Naive thymus-derived CD4-positive, alpha-beta T cell (primary cell): ENCODE measurements at places on chromosomes 2 and 18. TPM values are rescaled to one million over a fixed set of nuclear protein-coding genes. Genes with fewer than 3 reads are reported as not detected.

The ARPC2 gene
- total RNA-seq = 330 TPM

DNA sequence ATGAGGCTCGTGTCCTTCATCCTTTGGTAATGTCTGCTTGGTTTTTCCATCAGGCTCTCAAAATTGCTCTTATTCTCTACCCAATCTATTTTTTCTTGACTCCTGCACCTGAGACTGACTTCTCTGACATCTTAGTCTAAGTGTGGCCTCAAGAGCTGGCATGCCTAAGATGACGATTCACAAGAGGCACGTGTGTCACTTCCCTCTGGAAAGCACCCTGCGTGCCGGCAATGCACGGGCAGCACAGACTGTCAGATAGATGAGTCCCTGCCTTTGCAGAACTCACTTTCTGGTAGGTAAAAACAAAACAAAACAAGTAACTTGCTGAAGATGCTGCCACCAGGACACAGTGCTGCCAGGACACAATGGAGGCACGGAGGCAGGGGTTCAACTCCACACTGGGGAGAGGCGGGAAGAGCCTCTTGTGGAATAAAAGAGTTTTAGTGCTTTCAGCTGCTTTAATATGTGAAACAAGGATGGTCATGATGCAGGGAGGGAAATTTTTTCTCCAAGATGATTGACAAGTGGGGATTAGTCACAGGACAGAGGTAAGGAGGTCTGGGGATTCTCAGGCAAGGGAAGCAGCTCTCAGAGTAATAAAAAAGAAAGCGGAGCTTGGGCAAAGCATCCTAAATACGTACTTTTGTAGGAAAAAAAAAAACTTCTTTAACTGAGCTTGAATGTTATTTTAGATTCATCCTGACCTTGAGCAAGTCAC is 27.3 kb downstream of the CYB5A start:
- no peak for DNase-seq

DNA sequence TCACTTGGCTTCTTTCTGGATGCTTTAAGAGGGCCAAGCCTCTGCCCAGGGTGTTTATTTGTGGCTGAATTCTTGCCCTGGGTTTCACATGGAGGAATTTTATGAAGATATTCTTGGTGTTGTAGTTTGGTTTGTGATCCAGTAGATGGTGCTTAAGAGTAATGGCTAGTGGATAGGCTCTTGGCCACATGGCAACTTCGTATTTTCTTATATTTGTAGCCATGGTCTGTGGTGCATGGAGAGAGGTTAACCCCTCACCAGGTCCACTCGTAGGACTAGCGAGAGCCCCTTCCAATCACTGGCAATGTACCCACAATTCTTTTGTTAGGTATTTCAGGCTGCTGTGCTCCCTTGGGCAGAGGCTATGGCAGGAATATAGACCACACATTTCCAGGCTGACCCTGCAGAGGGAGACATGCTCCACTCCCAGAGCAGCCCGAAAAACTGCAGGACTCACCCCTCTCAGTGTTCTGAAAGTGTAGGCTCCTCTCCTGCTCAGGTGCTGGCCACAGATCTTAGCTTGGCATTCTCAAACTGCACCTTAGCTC is 582.1 kb upstream of the SETBP1 start:
- DNase-seq = no peak

- DNase-seq = no peak
Measured at GRCh38 chr2:45237850-45238542, 228.7 kb upstream of the SIX2 start.

The MGAT4A gene
- total RNA-seq = 118 and 125 TPM in 2 replicates

DNA sequence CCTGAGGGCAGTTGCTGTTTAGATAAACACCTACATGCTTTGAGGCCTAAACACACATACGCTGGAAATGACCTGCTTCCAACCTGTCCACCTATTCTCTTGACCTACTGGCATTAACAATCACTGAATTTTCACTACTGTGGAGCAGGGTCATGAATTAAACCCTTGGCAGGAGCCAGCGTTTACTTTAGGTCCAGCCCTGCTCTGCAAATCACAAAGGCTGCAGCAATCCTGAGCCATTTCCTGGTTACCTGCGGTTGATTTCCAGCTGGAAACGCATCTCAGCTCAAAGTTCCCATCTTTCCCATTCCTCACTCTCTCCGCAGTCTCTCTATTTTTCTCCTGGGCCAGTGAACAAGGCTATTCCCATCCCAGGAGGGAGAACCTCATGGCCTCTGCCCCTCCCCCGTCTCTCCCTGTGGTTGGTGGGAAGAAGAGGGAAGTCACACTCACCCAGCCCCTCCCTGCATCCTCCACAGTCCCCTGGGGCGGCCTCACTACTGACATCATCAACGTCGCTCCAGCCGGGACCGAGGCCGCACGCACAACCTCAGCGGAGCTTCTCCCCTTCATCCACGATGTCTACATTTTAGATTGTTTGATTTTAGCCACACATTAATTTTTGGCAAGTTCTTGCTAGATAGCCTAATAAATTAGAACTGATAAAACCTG is 84.5 kb upstream of the SNTG2 start:
- no peak for DNase-seq

DNA sequence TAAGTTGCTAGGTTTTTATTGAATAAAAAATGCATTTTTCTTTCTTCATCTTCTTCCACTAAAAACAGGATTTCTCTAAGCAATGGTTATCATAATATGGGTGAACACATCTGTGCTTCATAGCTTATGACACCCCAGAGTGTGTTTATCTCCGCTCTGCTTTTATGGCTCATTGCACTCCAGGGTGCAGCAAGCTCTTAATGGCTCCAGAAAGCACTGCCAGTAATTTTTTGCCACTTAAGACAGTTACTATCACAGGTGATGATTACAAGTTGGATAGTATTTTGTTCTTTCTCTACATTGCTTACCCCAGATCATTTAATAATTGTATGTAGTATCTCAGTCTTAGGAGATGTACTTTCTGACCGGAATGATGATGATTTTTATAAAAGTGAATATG is 239.3 kb upstream of the CDH20 start:
- DNase-seq = no peak

DNA sequence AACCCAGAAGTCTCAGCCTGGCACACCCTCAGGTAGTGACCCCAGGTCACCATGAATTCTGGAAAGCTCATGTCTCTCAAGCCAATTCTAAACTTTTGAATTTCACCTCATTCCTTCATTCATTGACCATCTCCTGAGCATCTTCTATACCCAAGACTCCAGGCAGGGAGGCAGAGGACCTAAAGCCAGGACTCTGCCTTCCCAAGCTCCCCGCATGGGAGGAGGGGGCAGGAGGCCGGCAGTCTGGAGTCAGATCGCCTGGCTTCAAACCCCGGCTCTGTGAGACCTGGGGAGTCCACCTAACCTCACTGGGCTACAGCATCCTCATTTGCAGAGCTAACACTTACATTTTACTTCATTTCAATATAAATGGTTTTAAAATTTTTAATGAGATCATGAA is 59.0 kb downstream of the SMAD7 start:
- no peak for DNase-seq
